Amniotic epithelial cell (primary cell): ENCODE measurements at places on chromosomes 2 and 18.

- DNase-seq: peak; percentile 76
Observed at GRCh38 chr18:24138789-24139616, at the start of gene CABYR. Gene CABYR, plus strand, starts transcription at chr18:24139062. Its CDS starts 4,053 bp downstream, at chr18:24143115.

- DNase-seq: no peak
Observed at GRCh38 chr2:241110089-241110606, 8.1 kb upstream of the MTERF4 start.

- DNase-seq: peak; percentile 94
Observed at GRCh38 chr18:77071711-77072292, 60.8 kb downstream of the MBP start.

DNA sequence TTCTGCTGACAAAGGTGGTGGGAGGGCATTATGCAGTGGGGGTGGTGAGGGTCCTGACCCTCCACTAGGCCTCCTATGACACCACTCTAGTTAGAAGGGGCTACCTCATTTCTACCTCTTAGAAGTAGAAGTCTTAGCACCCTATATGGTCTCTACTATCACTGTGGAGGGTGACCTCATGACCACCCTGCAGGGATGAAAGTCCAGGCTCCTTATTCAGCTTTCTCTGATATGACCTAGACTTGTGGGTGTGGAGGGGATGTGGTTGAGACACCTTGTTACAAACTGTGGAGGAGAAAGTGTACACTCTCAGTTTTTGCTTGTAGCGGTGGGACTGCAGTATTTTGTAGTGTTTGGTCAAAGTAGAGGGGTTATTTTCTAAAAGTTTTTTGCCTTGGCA lies 18.6 kb downstream of the TMEM182 start:
- no peak for DNase-seq

DNA sequence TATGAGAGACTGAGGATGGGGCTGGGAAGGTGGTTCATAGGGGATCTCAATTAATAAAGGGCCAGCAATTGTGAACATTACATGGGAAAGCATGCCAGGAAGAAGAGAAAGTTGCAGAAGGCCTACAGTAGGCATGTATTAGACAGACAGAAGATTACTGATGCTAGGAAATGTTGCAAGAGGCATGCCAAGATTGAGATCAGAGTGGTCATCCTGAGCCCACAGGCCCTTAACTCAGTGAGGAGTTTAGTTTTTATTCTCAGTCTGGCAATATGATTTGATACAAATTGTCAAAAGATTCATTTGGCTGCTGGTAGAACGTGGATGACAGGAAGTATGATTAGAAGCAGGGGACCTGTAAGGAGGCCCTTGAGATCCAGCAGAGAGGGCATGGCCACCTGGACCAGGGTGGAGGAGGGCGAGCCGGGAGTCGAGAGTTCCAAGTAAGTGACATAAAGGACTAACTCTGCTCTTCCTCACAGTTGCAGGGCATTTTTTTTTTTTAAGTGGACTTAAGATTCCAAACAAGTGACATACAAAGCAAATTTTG lies 54.9 kb downstream of the EPHA4 start:
- DNase-seq: peak; percentile 47

DNA sequence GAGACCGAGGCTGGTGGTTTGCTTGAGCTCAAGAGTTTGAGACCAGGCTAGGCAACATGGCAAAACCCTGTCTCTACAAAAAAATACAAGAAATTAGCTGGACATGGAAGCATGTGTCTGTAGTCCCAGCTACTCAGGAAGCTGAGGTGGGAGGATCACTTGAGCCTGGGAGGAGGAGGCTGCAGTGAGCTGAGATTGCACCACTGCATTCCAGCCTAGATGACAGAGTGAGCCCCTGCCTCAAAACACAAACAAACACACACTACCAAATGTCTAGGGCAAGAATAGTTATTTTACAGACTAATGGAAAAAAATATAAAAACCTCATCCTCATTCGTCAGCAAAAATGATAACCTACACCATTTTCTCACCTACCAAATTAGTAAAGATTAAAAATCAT lies 15.3 kb downstream of the BUB1 start:
- peak; percentile 82 for DNase-seq

- peak; percentile 32 for DNase-seq
Observed at GRCh38 chr18:12904012-12904516, 20.0 kb upstream of the PTPN2 start.
